Stimulated activated CD8-positive, alpha-beta memory T cell treated with anti-CD3 and anti-CD28 coated beads, Interleukin-4, amount 100 ng/mL, for 1 hour (primary cell): ENCODE measurements at places on chromosomes 1 and 21.

- no peak for DNase-seq
Measured at GRCh38 chr1:54781023-54781723, 16.9 kb upstream of the PARS2 start.

DNA sequence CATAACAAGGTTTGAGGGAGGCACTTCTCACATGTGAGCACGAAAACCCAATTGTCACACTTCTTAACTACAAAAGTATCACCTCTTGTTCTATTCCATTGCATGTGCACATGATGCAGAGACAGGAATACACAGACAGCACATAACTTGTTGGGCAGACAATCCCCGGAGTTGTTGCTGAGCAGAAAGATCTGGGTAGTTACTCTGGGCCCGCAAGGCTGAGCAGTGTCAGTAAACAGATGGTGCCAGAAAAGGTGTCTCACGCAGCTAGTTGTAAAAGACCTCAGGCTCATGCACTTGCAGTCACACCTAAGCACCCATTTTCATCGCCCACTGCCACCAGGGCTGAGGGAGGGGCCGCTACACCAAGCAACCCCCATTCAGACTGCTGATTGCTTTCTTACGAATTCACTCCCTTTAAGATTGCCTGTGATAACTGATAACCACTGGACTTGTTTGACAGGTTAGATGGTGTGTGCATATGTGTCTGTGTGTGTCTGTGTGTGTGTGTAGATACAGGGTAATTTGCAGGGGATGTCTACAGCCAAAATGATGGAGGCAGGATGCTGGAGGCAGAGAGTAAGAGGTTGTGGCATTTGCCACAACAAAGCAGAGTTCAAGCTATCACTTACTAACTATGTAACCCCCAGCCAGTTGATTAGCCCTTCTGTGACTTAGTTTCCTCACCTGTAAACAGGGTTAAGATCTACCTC, 4.2 kb downstream of the LGR6 start:
- DNase-seq, result no peak

- DNase-seq, result no peak
Measured at GRCh38 chr1:175073061-175073460, 5.4 kb downstream of the TNN start.

- no peak for DNase-seq
Measured at GRCh38 chr1:96683931-96684330, 37.7 kb upstream of the PTBP2 start.

GRCh38 chr1:151058692-151059091, 730 bp downstream of the CDC42SE1 start:
- no peak for DNase-seq

- DNase-seq, result no peak
Measured at GRCh38 chr1:177944016-177944949, 25.6 kb downstream of the SEC16B start.

DNA sequence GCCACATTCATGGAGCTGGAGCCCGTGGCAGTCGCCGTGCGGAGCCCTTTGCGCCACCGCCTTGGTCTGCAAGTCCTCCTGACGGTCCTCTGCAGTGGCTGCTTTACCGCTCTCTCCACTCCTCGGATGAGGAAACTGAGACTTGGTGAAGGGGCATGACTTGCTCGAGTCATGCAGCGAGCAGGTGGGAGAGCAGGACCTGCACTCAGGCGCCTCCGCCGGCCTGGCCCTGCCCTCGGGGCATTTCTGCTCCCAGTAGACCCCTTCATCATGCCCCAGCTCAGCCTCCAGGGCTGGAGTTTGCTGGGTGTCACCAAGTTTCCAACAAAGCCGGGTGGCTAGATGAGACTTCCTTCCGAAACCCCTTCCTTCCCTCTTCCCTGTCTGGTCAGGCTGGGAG, 100.0 kb upstream of the TARDBP start:
- DNase-seq, result no peak

DNA sequence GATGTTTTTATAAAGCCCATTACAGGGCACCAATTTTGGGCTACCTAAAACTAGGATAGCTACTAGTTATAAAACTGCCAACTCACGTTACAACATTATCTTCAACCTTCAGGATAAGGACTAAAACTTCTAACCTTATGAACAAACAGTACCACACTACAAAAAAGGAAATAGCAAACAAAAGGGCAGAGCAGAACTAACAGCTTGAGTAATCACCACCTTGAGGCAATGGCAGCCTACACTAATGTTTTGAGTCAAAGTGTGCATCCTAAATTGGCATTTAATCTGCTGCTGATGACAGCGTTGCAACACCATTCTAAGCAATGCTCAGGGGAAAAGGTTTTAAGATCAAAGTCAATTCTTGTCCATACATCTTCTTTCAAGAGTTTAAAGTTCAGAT, 27.2 kb downstream of the PTP4A2 start:
- DNase-seq, result no peak

DNA sequence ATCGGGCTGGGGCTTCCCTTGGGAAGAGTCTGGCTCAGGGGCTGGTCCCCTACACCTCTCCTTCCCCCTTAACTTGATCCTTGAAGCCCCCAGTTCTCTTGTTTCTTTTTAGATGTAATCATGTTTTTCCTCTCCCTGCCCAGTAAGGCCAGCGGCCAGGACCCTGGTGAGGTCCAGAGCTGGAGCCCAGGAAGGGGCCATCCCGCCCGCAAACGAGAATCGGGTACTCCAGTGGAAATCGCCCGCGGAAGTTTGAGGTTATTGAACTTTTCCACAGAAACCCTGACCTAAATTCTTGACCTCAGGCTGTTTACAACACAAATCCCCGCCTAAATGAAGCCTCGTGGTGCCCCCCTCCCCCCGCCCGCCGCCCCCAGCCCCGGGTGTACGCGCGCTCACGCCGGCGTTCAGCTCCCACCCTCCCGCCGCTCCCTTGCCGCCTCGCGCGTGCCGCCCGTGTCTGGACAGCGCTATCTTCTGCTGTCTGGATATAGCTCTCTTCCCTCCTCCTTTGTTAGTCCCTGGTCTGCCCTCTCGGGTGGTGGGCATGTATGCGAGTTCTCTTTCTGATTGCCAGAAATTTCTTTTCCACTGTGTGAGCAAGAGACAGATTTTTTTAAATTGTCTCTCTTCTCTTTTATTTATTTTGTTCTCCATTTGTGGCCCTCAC, 165.9 kb upstream of the CACNA1E start:
- DNase-seq, result no peak

DNA sequence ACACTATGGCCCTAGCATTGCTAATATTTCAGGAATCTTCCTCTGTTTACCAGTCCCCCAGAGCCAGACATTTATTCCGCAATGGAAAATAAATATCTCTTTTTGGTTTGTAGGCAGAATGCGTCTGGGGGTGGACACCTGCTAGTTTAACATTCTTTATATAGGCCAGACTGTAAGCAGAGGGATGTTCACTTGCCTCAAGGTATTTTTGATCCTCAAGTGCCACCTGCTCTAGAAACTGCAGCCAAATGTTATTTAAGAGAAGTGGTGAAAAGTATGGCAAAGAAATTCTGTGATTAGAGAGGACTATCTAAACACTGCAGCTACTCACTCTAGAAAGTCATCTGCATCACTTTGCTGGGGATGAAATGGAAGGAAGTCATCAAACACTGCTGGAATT, 164.7 kb downstream of the NEGR1 start:
- no peak for DNase-seq

DNA sequence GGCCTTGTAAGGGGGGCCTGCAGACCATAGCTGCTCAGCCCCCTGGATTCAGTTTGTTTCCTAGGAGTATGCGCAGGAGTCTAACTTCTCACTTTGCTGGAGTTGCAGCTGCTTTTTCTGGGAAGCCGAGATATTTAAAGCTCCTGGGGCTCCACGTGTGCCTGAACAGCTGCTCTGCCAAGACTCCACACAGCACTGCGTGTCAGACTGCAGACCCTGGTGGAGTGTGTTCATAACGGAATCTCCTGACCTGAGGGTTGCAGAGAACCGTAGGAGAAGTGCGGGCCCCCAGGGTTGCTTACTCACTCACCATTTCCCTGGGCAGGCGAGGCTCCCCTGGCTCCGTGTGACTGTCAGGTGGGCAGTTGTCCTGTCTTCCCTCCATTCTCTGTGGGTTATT, 474.3 kb upstream of the TMPRSS15 start:
- no peak for DNase-seq

- no peak for DNase-seq
Measured at GRCh38 chr1:43302201-43302600, 1.4 kb downstream of the TIE1 start.

DNA sequence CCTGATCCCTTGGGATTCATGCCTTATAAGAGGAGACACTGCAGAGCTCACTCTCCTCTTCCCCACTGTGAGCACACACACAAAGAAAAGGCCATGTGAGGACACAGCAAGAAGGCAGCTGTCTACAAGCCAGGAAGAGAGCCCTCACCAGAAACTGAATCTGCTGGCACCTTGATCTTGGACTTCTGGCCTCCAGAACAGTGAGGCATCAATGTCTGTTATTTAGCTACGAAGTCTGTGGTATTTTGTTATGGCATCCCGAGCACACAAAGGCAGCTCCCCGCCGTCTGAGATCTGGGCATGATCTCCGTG, 47.1 kb upstream of the RPL11 start:
- DNase-seq, result no peak

GRCh38 chr1:31869449-31869848, 53.6 kb upstream of the SPOCD1 start:
- no peak for DNase-seq

- no peak for DNase-seq
Measured at GRCh38 chr1:5896706-5897660, 95.2 kb downstream of the NPHP4 start.

DNA sequence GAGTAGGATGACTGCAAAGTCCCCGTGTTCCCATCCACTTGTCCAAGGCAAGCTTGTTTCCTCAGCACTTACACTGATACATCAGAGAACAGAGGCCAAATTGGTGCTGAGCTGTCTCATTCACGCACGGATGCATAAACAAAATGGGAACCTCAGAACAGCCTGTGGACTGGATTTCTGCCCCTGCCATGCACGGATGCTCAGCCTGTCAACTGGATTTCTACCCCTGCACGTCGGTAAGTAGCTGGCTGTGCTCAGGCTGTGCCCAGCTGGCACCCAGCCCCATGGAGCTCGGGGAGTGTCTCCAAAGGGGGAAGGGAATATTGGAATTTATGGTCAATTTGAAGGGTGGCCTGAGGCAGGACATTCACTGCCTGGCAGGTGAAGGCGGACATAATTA, 40.8 kb upstream of the TMPRSS2 start:
- no peak for DNase-seq

GRCh38 chr1:4048076-4048475, 148.0 kb upstream of the C1orf174 start:
- DNase-seq, result no peak

DNA sequence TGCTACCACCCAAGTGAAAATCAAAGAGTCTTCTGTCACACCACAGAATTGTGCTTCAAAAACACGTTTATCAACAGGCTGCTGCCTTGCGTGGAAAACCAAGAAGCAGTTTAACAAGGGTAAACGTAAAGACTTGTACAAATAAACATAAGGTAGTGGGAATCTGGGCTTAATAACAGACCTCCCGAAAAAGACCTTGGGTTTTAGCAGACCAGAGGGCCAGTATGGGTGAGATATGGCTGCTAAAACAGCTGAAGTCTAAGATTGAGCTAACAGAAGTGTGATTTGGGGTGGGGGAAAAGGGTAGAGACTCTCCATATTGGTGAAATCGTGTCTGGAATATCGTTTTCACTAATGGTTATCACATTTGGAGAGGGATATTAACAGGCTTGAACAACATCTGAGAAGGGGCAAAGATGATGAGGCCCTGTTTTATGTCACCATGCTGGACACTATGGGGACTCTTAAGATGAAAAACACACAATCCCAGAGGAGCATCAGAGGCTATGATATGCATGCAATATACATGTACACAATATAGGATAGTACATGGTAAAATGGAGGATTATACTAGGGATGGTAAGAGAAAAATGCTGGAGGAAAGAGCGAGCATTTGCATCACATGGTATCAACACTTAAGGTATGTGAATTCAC, 1.4 kb downstream of the MOV10 start:
- DNase-seq, result no peak

- DNase-seq, result no peak
Measured at GRCh38 chr1:234241941-234242490, 131.2 kb upstream of the COA6 start.

GRCh38 chr21:45079351-45079750, 5.0 kb downstream of the ADARB1 start:
- DNase-seq, result no peak

DNA sequence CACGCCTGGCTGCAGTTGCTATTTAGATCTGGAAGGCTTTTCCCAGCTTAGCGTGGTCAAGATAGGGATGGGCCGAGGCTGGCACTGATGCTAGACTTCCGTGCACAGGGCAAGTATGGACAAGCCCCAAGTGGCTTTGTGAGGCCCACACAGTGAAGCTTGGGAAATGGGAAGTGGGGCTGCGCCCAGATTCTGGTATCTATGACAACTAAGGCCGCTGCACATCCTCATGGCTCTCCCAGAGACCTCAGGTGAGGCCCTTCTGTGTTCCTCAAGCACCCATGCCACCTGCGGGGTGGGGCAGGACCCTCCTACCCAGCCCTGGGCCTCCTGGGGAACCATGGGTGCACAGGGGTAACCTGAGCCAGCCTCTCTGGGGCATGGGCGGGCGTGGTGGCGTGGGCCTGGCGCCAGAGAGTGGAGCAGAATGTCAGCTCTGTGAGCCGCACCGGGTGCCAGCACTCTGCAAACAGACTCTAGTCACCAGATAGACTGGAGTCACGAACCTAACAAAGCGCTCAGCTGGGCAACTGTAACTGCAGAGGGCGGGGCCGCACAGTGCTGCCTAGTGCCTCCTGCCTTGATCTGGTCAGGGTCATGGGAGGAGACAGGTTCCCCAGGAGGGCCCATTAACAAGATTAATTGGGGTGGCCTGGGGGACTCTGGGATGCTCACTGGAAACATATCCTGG, 46.4 kb downstream of the ELF3 start:
- DNase-seq, result no peak

GRCh38 chr1:182175361-182175931, 113.9 kb upstream of the ZNF648 start:
- DNase-seq, result no peak

DNA sequence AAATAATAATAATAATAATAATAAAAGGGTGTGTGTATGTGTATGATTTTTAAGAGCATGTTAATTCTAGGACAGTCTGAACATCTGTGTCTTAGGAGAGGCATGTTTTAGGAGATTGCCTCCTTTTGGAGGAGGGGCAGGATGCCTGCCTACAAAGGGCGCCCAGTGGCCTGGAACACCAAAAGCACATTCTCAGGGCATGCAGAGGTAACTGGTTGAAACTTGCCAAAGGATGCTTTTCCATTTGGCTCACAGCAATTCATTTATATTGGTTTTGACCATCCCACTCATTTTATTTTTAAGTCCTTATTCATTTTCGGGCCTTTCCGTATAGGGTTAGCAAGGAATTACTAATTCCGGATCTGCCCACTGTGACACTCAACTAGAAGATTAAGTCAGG, 21.1 kb upstream of the LAMC2 start:
- DNase-seq, result no peak

DNA sequence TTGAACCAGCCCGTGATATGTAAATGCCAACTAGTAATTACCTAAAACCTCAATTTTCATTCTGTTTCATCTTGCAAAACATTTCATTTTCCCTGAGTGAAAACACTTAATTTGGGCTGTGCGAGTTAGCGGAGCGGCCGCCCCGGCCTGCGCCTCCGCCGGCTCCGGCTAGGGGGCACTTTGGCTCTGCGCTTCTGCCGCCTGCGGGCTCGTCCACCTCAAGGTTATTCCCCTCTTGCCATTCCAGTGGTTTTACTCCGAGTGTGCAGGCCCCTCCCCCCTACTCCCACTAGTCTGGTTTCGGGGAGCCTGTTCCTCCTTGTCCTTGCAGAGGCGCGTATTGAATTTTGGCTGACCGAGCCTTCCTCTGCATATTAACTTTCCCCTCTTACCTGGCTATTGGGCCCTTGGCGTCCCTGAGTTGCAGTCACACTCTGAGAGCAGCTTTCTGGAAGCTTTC, 55.6 kb downstream of the PEX14 start:
- no peak for DNase-seq
